ENCODE measurements at places on chromosomes 4 and X. TPM values are rescaled to one million over a fixed set of nuclear protein-coding genes. Genes with fewer than 3 reads are reported as not detected.

Gene NELFA
- total RNA-seq = 18.5 TPM

Gene EDNRA
- not detected for total RNA-seq

Gene PPID
- total RNA-seq = 63.4 TPM

Gene TMEM185A
- 5.9 TPM for total RNA-seq

Gene HEPH
- not detected for total RNA-seq

Gene ARMCX2
- not detected for total RNA-seq

Gene KLB
- 41.9 TPM for total RNA-seq

All from HepG2 (cell line).